T47D (cell line): ENCODE measurements at places on chromosomes 12 and 14.
A peak's percentile ranks its signal among the peaks of the same experiment; 100 is the strongest.

GRCh38 chr12:104012331-104012730, 37.7 kb downstream of the GLT8D2 start:
- no peak for DNase-seq

DNA sequence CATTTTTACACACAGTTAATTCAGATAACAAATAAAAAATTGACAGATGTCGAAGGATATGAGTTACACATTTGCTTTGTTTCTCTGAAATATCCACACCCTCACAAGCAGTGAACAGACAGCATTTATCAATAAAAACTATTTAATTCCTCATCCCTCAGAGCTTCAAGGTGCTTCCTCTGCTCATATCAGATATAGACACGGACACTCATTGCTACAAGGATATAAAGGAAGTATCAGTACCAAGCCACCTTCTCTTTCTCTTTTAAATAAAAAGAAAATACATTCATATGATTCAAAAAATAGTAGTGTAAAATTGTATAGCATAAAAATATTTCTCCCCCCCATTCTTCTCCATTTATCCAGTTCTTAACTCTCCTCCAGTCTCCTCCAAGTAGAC, 21.9 kb upstream of the MAGOHB start:
- no peak for DNase-seq

- no peak for DNase-seq
Observed at GRCh38 chr14:61129168-61129745, 148.2 kb downstream of the SLC38A6 start.

DNA sequence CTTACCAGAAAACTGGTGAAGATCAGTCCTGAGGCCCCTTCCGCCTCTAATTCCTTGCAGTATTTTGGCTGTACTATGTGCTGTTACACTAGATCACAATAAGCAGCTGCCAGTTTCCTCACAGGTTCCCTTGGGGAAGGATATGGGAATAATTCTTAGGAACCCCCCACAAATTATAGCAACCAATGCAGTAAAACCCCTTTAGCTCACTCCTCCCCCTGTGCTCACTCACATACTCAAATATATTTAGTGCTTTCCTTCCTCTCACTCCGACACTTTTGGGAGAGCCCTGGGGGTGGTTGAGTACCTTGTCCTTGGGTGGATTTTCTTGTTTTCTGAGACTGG, 162.7 kb downstream of the ETV6 start:
- DNase-seq, result no peak

DNA sequence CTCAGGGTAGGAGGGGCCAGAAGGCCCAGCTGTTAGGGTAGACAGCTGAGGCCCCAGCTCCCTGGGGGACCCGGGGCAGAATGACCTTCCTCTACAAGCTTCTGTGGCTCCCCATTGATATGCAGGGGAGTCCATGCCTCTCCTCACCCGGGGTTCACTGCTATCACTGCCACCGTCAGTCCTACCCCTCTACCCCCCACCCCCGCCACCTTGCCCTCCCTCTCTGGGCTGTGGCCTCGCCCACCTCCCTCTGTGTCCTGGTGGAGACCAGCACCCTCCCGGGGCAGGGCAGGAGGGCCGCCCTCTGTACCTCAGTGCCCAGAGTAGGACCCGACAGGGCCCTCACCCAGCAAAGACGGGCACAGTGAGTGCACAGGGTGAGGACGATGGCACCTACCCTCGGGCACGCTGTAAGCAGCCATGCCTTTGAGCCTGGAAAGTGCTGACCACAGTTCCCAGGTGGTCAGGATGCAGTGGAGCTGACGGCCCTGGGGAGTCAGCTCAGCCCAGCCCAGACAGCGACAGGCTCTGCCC, 88.4 kb upstream of the SFSWAP start:
- DNase-seq, result no peak

- no peak for DNase-seq
Observed at GRCh38 chr12:18583655-18584054, 154.2 kb downstream of the PLCZ1 start.

GRCh38 chr12:50056639-50056976, 788 bp upstream of the ASIC1 start:
- DNase-seq, result no peak

DNA sequence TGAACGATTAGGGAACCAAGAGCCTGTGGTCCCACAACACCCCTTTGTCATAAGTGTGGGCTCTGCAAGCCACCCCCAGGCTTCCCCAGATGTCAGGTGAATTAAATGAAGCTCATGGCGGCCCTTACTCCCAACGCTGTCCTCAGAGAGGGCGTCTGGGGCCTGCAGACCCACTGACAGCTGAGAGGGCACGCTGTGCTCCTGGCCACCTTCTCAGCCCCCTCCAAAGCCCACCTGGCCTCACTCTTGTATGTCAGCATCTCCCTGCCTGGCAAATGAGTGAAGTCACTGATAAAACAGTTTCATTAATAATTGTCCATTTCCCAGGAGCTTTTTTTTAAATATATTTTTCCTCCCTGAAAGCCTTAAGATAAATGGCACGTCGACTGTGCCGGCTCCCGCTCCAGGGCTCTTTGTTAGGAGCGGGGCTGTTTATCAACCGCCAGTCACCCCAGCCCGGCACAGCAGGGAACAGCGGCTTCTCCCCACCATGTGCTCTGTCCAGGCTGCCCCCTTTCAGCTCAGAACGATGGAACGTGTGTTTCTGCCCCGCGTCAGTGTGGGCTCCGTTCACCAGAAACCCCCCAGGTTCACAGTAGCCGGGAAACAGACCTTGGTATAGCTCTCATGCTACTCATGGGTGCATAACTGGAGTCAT, 94.7 kb upstream of the SFSWAP start:
- DNase-seq, result no peak

- no peak for DNase-seq
Observed at GRCh38 chr14:24941719-24942118, 108.2 kb downstream of the STXBP6 start.

GRCh38 chr12:90945070-90945649, 9.8 kb downstream of the CCER1 start:
- DNase-seq, result peak; percentile 65

GRCh38 chr12:116135209-116135930, 142.1 kb downstream of the MED13L start:
- no peak for DNase-seq

- no peak for DNase-seq
Observed at GRCh38 chr12:111340231-111340630, 28.7 kb downstream of the PHETA1 start.
